ENCODE measurements at places on chromosomes 12 and 14.

GRCh38 chr12:39451977-39452376 lies 9.1 kb upstream of the KIF21A start:
- DNase-seq = no peak

GRCh38 chr14:53128303-53129028 lies 24.7 kb downstream of the DDHD1 start:
- DNase-seq = no peak

GRCh38 chr12:16473610-16474326 lies 126.3 kb downstream of the MGST1 start:
- no peak for DNase-seq

- DNase-seq = peak; percentile 90
Observed at GRCh38 chr12:93229494-93230325, 148.0 kb upstream of the NUDT4 start.

DNA sequence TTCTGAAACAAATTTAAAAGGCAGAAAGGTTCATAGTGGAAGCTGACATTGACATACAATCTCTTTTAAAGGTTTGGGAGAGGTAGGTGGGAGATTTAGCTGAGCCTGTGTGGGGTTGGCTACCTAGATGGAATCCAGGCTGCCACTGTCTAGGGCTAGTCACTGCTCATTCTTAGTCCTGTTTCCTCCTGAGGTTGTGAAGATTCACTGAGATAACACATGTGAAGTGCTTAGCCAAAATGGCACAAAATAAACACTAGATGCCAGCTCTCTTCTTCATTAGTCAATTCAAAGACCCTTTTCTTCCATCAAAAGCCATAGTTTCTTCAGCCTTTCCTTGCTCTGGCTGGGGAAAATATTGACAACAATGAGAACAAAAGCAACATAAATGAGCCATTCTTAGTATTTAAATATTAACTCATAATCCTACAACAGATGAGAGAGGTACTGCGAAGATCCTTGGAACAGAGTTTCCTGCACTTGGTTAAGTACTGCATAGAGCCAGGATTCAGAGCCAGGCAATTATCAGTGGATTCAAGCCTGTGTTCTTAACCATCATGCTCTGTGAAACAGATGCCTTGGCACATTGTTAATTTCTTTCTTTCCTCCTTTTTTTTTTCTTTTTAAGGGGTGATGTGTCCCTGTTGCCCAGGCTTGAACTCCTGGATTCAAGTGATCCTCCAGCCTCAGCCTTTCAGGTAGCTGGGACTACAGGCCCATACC lies 3.5 kb downstream of the MYF6 start:
- DNase-seq = no peak

GRCh38 chr12:51695241-51696010 lies 104.4 kb downstream of the SCN8A start:
- DNase-seq = no peak

GRCh38 chr12:95815632-95816212 lies 25.2 kb upstream of the NTN4 start:
- DNase-seq = no peak
